ENCODE measurements at places on chromosomes 2 and 18.

DNA sequence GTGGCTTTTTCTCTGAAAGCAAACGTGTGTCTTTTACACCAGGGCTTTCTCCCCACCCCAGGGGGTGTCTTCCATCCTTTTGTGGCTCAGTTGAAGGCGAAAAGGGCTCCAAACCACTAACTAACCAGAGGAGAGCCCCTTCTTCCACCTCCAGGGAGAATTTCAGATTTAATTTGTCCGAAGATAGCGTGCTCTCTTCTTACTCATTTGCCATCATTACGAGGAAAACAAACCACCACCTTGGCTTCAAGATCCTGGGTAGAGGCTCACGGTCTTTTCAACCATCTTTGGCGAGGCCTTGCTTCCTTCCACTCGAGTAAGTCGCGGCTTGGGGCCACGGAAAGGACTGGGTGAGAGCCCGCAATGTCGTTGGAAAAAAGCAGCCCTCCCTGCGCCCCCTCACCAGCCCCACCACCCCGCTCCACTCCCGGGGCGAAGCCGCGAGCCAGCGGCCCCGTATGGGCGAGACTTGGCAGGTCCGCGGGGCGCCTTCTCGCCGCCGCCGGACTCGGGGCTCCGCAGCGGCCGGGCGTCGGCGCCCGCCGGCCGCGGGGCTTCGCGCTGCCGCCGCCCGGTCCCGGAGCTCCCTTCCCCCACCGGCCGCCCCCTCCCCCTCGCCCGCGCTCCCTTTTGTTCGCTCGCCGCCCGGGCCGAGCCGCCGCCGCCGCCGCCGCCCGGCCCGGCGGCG lies 1.7 kb upstream of the ZNF532 start:
- peak; percentile 15 for DNase-seq

- no peak for DNase-seq
Observed at GRCh38 chr18:77567205-77567604, 317.6 kb downstream of the GALR1 start.

- DNase-seq: no peak
Observed at GRCh38 chr2:239684271-239684810, 283.5 kb upstream of the HDAC4 start.

GRCh38 chr2:159042115-159042850 lies 73.8 kb downstream of the TANC1 start:
- no peak for DNase-seq

GRCh38 chr2:20573620-20574422 lies 77.1 kb downstream of the HS1BP3 start:
- DNase-seq: no peak

- no peak for DNase-seq
Observed at GRCh38 chr18:48375150-48375800, 33.9 kb downstream of the ZBTB7C start.

- no peak for DNase-seq
Observed at GRCh38 chr2:85531589-85531988, 7.4 kb upstream of the MAT2A start.

DNA sequence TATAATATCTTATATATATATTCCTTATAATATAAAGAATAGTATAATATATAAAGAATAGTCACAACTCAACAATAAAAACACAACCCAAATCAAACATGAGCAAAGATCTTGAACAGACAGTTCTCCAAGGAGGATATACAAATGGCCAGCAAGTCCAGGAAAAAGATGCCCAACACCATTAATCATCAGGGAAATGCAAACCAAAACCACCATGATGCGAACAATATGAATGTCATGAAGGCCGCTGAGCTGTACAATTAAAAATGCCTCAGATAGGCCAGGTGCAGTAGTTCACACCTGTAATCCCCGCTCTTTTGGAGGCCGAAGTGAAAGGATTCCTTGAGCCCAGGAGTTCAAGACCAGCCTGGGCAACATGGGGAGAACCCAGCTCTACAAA lies 58.9 kb downstream of the SLC35F5 start:
- DNase-seq: no peak

DNA sequence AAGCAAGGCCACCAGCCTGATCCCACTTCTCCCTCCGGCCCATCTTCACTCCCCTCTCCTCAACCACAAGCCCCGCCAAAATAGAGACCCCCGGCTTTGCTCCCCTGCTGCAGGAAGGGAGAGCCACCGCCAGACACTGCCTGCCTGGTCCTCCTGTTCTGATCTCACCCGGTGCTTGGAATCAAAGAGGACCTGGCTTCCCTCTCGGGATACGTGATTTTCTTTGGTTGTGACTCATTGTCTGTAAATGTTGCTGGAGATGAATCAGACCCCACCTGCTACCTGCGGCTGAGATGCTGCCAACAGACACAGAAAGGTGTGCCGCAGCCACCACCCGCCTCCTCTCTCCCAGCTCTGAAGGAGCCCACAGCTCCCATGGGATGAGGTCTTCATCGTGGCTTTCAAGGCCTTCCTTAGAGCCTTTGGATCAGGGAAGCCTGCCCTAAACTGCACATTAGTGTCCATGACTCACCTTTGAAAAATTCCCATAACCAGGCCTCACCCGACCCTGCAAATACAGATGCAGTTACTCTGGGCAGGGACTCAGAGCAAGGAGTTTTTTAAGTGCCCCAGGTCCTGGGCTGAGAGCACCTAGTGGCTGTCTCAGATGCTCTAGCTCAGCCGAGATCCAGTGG lies 79.4 kb upstream of the ZNF532 start:
- DNase-seq: no peak

DNA sequence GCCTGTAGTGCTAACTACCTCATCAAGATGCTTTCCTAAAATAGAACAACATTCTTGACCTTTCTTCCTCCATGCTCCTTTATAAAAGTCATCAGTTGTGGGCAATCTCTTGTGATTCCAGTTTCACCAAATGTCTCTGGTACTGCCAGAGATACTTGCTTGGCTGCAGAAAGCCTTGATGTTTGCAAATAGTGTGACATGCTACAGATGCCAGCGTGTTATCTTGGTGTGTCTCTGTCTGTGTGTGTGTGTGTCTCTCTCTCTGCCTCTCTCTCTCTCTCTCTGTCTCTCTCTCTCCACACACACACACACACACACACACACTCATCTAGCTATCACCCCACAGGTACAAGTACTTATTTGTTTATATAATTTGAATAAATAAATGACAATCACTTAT lies 146.9 kb downstream of the CCDC102B start:
- DNase-seq: no peak

GRCh38 chr2:43131890-43132682 lies 94.3 kb downstream of the ZFP36L2 start:
- DNase-seq: no peak

GRCh38 chr2:6011921-6012320 lies 319.7 kb downstream of the SOX11 start:
- DNase-seq: no peak

GRCh38 chr2:69685321-69686048 lies 41.9 kb upstream of the AAK1 start:
- DNase-seq: no peak

GRCh38 chr2:158319269-158319668 lies 137.3 kb downstream of the CCDC148 start:
- no peak for DNase-seq

DNA sequence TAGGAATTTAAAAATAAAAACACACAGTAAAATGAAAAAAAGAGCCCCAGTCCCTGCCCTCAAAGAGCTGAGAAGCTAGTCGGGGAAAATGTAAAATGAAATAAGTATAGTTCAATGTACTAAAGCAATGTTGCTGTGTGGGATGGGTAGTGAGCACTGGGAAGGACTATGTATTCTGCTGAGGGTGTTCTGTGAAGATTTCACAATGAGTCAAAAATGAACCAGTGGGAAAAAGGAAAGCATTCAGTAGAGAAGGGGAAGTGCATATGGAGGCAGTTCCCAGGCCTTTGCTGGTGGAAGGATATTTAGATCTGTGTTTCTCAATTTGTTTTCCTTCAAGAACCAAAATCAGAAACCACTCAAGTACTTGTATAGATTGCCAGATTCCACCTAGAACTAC lies 1094.7 kb upstream of the KLHL29 start:
- DNase-seq: no peak

- peak; percentile 17 for DNase-seq
Observed at GRCh38 chr18:33440060-33441043, at the start of gene CCDC178. CCDC178 (minus strand) TSS chr18:33440721; CDS start chr18:33412088, 28,633 bp downstream.

DNA sequence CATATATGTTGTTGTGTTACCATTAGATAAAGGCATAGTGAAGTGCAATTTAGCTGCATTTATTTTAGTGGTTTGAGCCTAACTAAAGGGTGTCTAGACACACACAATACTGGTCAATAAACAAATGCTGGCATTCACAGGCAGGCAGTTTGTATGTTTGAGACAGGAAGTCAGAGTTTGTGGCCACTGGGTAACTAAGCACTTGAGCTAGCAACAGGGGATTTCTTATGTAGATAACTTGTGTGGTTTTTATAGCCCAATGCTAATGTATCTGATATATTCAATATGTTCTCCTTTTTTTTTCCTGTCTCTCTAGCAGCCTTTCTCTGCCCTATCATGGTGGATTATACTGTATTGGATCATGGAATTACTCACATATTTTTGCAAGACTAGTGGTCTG lies 38.1 kb downstream of the LRRTM4 start:
- no peak for DNase-seq

- no peak for DNase-seq
Observed at GRCh38 chr18:60092073-60092472, 192.3 kb downstream of the PMAIP1 start.

DNA sequence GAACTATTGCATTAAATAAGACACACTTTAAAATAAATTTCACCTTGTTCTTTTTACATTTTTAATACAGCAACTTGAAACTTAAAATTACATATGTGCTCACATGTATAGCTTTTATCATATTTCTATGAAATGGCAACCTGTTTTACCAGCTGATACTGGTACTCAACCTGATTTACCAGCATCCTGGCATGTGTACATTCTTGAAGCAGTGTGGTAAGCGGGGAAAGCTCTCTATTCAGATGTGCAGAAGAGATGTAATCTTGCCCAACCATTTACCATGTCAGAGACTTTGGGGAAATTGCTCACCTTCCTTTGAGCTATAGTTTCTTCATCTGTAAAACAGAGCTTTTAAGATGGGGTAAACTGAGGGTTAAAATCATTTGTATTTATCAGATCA lies 133.2 kb downstream of the CCDC148 start:
- DNase-seq: no peak

DNA sequence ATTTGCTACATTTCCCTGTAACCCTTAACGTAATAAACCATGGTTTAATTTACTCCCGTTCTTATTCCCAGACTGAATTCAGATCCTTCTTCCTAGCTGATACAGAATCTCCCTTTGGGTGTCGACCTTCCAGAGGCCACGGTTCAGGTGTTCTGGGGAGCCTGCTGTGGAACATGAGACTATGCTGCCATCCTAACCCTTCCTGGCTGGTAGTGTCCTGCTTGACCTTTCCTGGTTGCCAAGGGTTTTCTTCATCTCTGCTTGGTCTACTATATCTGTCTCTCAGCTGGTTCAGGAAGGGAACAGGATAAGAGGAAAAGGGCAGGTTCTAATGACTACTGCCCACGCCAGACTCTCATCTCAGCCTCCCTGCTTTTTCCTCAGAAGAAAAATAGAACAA lies 36.5 kb downstream of the STAT1 start:
- no peak for DNase-seq

- no peak for DNase-seq
Observed at GRCh38 chr18:51724790-51725721, 527.6 kb upstream of the MEX3C start.

- no peak for DNase-seq
Observed at GRCh38 chr2:85872536-85873161, 16.1 kb downstream of the ST3GAL5 start.

GRCh38 chr18:57841568-57841967 lies 38.5 kb upstream of the ATP8B1 start:
- DNase-seq: no peak

DNA sequence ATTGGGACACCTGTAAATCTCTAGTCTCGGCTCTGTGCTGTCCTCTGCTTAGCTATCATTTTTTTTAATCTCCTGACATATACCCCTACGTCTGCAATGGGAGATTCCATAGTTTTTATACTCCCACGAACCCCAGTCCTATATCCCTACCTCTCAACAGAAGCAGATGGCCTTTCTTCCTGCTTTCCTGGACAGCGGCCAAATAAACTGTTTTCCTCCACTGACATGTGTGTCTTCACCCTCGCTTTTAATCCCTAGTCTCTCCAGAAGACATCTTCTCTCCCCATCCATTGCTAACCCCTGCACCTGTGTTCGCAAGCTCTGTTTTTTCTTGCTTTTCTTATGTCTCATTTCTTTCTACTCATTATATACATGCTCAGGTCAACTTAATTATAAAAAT lies 395.4 kb downstream of the EPHA4 start:
- DNase-seq: no peak

DNA sequence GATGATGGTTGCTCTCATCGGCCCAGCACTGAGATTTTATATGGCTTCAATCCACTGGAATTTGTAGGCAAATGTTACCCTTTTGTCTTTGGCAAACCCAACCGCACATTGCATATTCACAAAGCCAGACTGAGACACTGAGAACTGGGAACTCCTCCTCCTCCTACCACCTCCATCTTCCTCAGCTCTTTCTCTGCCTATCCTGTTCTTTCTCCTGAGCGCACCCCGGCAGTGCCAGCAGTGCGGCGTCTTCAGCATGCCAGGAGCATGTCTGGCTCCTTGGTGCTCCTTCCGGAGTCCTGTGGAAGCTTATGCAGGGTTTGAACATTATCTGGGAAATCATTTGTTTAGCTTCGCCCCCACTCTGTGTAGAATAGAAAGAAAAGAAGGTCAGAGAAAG lies 50.8 kb downstream of the TRIB2 start:
- no peak for DNase-seq

GRCh38 chr2:157194097-157194688 lies 63.3 kb upstream of the GALNT5 start:
- peak; percentile 0 for DNase-seq

GRCh38 chr2:10792001-10792634 lies 20.5 kb downstream of the PDIA6 start:
- no peak for DNase-seq

GRCh38 chr2:88221365-88221942 lies 51.3 kb downstream of the THNSL2 start:
- DNase-seq: no peak

DNA sequence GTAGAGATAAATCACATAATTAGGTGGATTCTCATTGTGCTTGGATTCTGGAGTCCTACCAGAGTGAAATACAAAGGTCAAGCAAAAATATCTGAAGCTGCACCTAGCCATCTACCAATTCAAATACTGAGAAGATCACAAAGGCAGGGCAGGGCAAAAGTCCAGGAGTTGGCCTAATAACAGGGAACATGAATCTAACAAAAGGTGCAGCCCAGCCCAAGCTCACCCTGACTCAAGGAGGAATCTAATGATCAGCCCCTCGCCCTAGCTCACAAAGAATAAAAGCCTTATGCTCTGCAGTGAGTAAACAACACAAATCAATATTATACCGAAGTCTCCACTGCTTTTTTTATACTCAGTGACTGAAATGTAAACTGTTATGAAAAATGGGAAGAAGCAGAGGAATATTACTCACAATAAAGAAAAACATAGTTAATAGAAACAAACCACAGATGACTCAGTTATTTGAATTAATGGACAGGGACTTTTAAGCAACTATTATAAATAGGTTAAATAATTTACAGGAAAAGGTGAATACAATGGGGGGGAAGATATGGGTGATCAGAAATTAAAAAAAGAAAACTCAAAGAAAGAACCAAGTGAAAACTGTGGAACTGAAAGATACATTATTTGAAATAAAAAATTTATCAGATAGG lies 49.5 kb downstream of the ANTXR1 start:
- DNase-seq: no peak

GRCh38 chr2:235414422-235414821 lies 79.4 kb upstream of the AGAP1 start:
- DNase-seq: no peak

GRCh38 chr2:122101319-122101718 lies 345.9 kb downstream of the TSN start:
- DNase-seq: no peak

- no peak for DNase-seq
Observed at GRCh38 chr18:64566456-64566855, 417.6 kb upstream of the LINC00305 start.

- DNase-seq: no peak
Observed at GRCh38 chr2:159807183-159808031, 9.4 kb upstream of the CD302 start.
